Kidney epithelial cell (primary cell): ENCODE measurements at places on chromosomes 1 and 21.

GRCh38 chr1:51578383-51579109, 38.3 kb upstream of the OSBPL9 start:
- DNase-seq, result no peak

DNA sequence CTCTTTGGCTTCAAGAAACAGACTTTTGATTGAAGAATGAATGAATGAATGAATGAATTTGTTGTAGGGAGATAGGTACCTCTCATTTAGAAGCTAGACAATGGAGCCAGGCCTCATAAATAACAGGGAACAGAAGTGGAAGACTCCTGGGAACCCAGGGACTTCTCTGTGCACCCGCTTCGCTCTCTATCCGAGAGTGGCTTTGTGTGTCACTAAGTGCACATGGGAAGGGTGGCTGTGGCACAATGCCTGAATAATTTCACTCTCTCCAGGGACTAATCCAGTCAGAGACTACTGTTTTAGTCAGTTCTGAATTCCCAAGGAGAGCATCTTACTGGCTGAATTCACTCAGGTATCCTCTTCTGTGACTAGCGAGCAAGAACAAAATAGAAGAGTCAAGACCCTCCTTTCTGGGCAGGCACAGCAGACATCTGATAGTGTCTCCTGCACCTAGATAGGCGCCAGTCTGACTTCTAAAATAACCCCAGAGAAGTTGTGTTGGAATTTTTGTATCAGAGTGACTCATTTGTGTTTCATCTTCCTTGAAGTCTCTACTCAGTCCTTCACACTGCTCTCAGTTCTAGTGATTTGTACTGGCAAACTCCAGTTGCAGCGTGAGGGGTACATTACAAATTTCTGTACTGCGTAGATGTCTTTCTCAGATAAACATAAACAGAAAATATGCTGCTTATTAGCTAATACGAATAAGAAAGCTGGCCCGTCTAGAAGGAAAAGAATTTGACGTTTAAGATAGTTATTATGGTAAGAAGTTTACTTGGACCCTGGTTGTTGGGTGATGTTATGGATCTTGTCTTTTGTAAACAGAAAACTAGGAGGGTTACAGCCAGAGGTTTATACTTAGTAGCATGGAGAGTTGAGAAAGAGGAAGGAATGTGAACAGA, 34.0 kb downstream of the BACH1 start:
- no peak for DNase-seq

GRCh38 chr21:46285206-46285661, at the start of gene MCM3AP:
Gene MCM3AP (minus strand): TSS chr21:46285611. CDS start chr21:46285286, 325 bp downstream.
- DNase-seq, result no peak

DNA sequence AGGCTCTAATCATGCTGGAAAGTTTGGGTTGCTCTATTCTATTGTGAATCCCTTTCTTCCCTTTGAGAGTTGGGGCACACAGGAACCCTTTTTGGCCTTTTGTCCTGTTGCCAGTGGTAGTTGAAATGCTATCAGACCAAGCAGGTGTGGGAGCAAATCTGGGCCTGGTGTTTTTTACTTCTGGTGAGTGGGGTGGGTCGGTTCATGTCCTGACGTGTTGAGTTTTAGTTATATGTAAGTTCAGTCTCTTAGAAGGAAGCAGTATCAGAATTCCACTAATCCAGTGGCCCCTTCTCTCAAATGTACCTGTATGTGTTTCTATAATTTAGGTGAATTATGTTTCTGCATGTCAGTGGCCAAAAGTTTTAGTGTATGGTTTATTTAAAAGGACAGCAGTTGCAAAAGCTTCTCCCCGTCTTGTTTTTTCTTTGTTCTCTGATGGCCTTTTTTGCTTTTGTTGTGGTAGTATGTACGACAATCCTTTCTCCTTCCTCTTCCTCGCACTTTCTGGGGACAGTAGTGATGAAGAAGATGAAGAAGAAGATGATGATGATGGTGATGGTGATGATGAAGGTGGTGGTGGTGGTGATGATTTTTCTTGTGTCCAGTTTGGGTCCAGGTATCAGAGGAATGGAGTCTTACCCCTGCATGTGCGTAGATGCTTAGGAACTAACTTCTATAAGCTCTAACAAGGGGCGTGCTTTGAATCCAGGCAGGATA, 74.2 kb downstream of the UBE4B start:
- DNase-seq, result no peak

GRCh38 chr1:5189384-5189783, 535.0 kb downstream of the AJAP1 start:
- no peak for DNase-seq

- DNase-seq, result no peak
These were observed 29.3 kb upstream of the PLXNA2 start for GRCh38 chr1:208273386-208274017.

GRCh38 chr1:184297244-184297750, 89.5 kb upstream of the C1orf21 start:
- no peak for DNase-seq

DNA sequence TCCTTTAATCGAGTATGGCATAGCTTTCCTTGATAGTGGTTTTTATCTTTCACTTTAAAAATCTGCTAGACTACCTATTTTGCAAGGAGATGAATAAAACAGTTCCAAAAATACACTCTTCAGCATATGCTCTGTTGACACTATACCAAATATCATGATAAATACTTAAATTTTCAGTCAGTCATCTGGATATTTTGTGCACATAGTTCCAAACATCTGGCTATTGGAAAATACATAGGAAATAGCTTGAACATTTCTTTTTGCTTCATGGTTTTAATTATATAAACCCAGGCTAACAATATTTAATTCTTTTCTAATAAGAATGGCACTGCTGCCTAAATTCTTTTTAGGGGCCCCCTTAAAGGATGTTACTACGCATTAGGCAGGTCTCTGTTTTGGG, 342.1 kb downstream of the NEGR1 start:
- no peak for DNase-seq

DNA sequence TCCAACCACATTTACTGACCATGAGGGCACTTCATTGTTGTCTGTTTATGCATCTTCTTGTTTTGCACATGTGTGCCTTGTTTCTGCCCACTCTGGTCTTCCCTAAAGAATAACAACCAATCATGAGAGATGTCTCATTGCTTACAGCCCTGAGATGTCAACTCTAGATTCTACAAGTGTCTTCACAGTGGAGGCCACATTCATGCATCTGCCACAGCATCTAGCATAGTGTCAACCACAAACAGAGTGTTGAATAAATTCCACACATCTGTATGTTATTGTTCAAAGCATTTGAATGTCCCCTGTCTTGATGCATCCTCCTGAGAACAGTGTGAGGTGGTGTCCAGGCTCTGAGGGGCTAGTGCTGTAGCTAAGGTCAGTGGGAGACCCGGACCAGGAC, 43.1 kb downstream of the KCNC4 start:
- DNase-seq, result no peak

- DNase-seq, result no peak
These were observed 26.5 kb upstream of the RPL11 start for GRCh38 chr1:23664837-23665795.

- no peak for DNase-seq
These were observed 18.4 kb downstream of the ATP1A4 start for GRCh38 chr1:160169553-160170399.

DNA sequence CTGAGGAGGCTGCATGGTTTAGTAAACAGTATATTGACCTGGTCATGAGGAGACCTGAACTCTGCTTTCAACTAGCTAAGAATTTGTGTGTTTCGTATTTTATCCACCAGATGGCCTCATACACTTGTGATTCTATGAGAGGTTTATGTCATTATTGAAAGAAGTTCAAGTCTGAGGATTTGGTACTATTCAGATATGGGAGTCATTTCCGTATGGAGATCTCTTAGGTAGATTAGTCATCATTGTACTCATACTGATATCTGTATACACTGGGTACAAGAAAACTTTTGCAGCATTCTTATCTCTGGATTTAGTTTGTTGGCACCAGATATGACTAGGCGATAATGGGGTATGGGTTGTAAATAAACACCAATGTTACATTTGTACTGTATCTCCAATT, 26.6 kb downstream of the ATF6 start:
- DNase-seq, result peak; percentile 57

- DNase-seq, result no peak
These were observed 9.8 kb downstream of the PDZK1IP1 start for GRCh38 chr1:47179988-47180563.

GRCh38 chr1:14262637-14263036, 335.8 kb upstream of the KAZN start:
- DNase-seq, result no peak

- no peak for DNase-seq
These were observed 868 bp downstream of the C1orf21 start for GRCh38 chr1:184387476-184388318.

- no peak for DNase-seq
These were observed 319.4 kb downstream of the BRINP2 start for GRCh38 chr1:177490036-177490639.

GRCh38 chr1:110463725-110464124, 12.8 kb downstream of the PROK1 start:
- no peak for DNase-seq

GRCh38 chr1:155304558-155305063, 3.4 kb upstream of the PKLR start:
- DNase-seq, result no peak

DNA sequence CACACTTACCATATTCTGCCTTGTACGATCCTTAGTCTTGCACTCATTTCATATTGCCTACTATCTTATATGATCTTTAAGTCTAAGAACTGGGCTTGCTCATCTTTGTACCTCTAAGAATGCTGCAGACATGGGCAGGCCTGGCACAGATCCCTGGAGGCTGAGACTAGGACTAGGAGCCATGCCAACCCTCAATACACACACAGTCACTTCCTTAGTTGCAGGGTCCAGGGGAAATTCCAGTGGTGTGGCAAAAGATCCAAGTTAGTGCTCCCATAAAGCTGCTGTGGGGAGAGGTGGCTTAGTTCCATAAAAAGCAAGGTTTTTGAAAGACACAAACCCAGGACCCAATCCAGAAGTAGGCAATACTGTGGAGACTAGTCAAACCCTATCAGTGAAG, 59.9 kb downstream of the CYYR1 start:
- no peak for DNase-seq

DNA sequence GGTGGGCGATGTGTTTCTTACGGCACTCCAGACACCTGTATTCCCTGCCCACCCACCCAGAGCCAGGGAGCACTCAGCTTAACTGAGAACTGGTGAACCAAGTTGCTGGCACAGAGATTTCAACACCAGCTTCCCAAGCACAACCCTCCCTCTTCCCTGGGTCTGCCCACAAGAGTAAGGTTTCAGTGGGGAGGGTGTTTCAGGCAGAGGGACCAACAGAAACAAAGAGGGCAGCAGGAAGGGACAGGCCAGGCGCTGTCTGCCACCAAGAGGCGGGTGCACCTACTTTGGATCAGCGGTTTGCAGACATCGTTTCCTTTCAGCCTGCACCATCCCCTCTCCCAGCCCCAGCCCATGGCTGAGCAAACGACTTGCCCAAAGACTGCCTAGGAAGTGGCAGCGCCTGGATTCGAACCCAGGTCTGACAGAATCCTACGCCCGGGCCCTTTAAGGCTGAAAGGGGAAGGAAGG, 21.9 kb upstream of the ALDH4A1 start:
- DNase-seq, result no peak

GRCh38 chr1:70779571-70779970, 268.0 kb downstream of the PTGER3 start:
- no peak for DNase-seq

GRCh38 chr1:46523496-46524353, 27.7 kb downstream of the KNCN start:
- no peak for DNase-seq

GRCh38 chr1:13679651-13680050, 20.3 kb upstream of the PRDM2 start:
- no peak for DNase-seq

DNA sequence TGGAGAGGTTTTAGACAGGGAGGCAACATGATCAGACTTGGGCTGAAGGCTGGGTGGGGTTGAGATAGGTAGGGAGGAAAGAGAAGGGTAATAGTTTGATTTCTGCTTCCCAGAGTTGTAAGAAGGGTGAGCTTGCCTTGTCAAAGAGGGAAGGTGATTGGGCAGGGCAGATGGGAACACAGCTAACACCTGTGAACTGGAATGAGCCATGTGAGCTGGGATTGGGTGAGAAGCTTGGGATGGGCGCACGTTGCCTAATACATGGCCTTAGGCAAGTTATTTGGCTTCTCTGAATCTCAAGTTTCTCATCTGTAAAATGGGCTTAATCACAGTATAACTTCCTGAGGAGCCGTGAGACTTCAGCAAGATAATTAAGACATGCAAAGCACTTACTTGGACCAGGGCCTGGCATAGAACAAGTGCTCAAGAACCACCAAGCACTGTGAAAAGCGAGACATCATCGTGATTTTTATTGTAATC, 33.8 kb upstream of the ID3 start:
- no peak for DNase-seq

- DNase-seq, result no peak
These were observed 6.9 kb downstream of the ADAMTS4 start for GRCh38 chr1:161191971-161192370.

DNA sequence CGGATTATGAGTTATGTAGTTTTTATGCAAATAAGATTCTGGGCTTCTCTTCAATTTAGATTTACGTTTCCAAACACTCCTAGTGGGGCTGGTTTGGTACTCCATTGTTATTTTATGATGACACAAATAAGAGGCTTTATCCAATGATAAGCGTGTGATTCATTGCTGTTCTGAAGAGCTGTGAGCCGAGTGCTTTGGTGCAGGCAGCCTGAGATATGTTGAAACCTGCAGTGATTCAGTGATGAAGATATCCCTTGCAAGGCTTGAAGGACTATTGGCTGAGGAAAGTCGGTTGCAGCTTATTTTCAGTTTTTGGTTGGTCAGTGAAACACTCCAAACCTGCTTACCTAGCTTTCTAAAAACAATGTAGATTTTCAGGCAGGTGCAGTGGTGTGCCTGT, 112.2 kb downstream of the RYR2 start:
- no peak for DNase-seq

DNA sequence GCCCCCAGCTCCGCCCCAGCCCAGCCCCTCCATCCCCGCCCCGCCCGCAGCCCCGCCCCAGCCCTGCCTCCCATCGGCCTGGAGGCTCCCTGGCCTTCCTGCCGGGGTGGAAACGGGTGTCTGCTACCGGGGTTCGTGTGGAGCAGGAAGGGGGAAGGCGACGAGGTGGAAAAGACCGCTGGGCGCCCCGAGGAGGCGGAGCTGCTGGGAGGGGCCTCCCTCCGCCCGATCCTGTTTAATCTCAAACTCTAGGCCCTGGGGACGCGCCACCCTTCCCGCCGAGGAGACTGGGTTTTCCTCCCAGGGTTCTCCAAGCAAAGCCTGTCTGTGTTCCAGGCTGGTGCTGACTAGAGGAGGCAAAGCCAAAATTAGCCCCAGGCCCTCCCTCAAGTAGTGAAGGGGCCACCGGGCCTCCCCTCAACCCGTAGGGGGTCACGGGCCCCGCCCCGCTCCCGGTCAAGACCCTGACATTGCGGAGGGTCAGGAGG, 16.2 kb upstream of the TTLL10 start:
- DNase-seq, result peak; percentile 53

GRCh38 chr1:22204989-22205913, 62.4 kb upstream of the WNT4 start:
- DNase-seq, result no peak

GRCh38 chr21:44761011-44761729, 40.5 kb downstream of the UBE2G2 start:
- DNase-seq, result no peak
